ENCODE measurements at places on chromosomes 7 and 10.
A peak's percentile ranks its signal among the peaks of the same experiment; 100 is the strongest.

DNA sequence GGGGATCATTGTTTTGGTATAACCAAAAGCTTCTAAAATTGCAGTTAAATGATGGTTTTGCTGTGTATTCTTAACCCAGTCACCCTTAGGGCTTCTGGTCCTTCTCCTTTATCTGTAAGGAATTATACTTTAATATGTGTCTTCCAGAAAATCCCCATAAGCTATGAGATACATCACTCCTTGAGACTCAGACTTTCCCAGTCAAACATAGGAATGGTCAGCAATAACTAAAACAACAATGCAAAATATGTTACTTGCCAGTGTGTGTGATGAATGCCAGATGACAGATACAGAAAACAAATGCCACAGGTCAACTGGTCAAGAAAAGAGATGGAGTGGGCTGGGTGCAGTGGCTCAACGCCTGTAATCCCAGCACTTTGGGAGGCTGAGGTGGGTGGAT, 10.1 kb downstream of the ADD3 start:
- peak; percentile 64 for DNase-seq

DNA sequence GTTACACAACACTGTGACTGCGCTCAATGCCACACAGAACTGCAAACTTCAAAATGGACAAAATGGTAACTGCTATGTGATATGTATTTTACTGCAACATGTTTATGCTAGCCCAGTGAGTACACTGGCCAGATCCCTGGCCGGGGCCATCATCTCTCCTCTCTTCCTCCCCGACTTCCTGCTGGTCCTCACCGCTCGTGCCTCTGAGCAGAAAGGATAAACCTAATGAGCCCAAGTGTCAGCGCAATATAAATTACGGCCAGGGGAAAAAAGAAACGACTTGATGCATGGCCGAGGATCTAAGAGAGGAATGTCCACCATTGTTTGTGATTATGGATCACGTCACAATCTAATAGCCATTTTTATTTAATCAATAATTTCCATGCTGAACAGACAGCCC, 225.2 kb downstream of the GLI3 start:
- no peak for DNase-seq

DNA sequence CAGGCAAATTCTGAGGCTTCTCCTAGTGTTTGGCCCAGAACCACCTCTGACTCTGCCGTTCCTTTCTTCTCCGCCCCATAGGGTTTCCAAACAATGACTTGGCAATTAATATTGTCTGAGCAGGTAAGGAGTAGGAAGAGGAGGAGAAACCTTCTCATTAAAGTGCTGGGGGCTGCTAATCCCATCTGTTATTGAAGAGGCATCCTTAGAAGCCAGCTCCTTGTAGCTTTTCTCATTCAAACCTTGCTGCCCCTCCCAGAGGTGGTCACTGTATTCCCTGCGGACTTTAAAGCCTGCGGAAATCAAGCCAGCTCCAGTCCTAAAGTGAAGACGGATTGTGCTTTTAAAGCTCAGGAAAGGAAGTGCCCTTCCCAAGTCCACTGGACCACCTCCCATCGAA, 1.4 kb upstream of the NKX1-2 start:
- no peak for DNase-seq

DNA sequence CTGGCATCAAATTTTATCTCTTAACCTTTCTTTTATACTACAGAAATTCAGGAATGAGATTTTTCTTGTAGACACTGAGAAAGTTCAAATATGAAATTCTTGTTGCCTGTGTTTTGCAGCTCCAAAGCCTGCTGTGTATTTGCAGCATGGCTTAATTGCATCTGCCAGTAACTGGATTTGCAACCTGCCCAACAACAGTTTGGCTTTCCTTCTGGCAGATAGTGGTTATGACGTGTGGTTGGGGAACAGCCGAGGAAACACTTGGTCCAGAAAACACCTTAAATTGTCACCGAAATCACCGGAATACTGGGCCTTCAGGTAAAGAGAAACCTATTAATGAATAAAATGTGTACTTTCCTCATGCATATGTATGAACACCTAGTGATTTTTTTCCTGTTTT, 24.8 kb downstream of the LIPK start:
- no peak for DNase-seq

DNA sequence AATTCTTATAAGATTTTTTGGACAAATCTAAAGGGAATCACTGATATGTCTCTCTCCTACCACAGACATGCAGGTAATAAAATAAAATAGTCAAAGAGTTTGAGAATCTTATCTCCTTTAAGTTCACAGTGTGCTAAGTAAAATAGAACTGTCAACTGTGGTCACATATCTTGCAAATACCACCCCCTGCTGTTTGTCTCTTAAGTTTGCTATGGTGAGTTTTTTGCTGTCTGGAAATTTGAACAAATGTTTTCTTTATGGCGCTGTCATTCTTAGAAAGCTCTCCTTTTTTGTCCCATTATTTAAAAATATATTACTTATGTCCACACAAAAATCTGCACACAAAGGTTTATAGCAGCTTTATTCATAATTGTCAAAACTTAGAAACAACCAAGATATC, 19.6 kb downstream of the GIMAP5 start:
- no peak for DNase-seq

GRCh38 chr10:11165591-11166543, 148.2 kb downstream of the CELF2 start:
- no peak for DNase-seq

GRCh38 chr10:106900016-106900652, 264.4 kb downstream of the SORCS1 start:
- DNase-seq: no peak

GRCh38 chr10:80174641-80175395, 30.5 kb downstream of the ANXA11 start:
- DNase-seq: no peak

GRCh38 chr10:105952153-105952552, 1212.4 kb downstream of the SORCS1 start:
- DNase-seq: no peak

GRCh38 chr10:44792119-44792775, 118.9 kb upstream of the TMEM72 start:
- no peak for DNase-seq

DNA sequence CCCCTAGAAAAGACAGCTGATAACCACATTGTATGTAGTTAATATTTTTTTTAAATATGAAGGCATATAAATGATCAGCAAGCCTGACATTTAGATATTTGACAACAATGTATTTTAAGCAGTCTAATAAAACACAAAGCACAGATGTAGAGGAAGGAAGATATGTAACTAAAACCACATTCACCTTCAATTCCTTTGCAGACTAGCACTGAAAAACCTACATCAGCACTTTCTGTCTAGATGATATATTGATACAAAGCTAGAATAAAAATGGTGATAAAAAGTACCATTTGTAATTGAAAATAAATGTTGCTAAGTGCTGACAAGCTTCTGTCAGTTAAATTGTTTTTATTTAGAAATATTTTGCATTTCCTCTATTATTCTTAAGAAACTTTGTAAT, 153.6 kb downstream of the IMMP2L start:
- DNase-seq: no peak

GRCh38 chr10:74898201-74898976, 72.0 kb downstream of the KAT6B start:
- DNase-seq: no peak

GRCh38 chr7:44197474-44197873, 3.3 kb upstream of the YKT6 start:
- no peak for DNase-seq

DNA sequence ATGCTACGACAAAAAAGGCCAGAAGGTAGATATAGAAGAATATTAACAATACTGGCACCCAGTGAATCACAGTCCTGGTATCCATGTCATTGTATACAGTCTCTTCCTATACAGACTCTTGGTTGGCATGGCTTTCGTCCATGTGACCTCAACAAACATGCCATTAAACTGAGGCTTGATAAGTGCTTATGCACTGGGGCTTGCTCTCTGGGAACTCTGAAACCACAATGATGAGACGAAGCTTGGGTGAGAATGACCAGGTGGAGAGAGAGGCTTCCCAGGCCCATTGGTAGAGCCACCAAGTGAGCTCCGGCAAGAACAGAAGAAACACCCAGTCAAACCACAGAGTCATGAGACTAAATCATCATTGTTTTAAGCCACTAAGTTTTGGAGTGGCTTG, 33.2 kb downstream of the PNPLA8 start:
- peak; percentile 11 for DNase-seq

DNA sequence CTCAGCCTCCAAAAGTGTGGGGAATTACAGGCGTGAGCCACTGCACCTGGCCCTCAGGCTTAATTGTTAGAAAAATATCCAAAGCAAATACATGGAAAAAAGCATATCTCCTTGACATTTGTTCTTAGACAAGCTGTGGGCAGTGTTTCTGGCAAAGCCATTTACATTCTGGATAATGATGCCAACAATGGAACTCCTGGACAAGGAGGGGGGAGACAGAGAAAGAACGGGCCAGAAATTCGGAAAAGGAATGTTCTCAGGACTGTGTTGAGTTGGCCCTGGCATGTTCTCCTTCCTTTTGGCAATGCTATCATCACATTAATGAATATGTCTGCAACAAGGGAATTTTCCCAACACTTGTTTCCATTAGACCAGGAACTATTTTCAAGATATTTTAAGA, 88.7 kb downstream of the UBE2H start:
- DNase-seq: no peak

GRCh38 chr10:68402276-68402675, 4.8 kb downstream of the RUFY2 start:
- DNase-seq: no peak

DNA sequence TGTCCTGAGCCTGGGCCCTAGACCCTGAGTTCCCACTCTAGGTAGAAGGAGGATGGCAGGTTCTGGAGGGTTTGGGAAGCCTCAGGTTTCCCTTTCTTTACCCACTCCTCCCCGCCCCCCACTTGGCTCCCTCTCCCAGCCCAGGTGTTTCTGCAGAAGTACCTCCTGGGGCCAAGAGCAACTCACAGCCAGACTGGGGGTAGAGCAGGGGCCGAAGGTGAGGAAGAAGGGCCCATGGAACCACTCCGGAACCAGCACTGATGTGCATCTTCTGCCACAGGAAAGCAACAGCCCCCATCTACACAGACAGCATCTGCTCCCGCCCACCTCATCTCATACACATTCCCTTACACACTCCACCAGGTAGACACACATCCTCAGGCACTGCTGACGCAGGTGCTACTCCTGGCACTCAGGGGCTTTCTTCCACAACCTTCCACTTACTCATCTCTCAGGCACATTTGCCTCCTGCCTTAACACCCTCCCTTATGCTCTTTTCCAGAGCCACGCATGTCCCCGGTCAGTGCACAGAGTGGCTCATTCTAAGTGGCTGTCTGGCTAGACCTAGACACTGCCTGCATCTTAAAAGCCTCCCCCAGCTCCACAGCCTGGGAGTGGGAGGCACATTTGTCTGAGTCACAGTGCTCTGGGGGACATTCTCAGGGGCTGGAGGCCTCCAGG, 1.8 kb downstream of the EPHB6 start:
- no peak for DNase-seq

DNA sequence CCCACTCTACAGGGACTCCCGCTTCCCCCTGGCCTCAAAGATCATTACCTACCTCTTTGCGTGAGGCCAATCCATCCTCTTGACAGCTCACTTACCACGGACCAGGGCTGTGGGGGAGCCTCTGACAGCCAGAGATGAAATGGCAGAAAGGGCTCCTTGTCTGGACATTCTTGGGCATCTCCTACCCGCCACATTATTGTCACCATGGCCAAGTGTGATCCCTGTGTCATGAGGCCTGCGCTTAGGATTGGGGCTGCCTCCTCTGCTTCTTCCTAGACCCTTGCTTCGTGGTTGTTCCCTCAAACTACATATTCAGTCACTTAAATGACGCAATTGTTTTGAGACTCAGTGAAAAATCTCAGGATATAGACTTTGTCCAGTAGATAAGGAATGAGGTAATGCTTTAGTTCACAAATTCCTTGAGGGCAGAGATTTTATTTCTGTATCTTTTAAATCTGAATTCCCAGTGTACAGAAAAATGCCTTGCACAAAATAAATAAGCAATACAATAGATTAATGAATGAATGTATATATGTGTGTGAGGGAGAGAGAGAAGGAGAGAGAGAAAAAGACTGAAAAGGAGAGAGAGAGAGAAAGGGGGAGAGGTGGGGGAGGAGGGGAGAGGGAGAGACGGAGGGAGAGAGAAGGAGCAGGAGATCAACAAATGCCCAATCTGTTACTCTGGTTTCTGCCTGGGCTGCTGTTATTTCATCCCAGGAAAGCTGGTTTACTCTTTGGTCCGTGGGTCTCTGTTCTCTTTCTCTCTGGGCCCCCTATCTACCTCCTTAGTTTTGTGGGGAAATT, 159.0 kb downstream of the PLXNA4 start:
- DNase-seq: no peak

GRCh38 chr7:141366091-141366621, 185.1 kb upstream of the AGK start:
- DNase-seq: peak; percentile 41

GRCh38 chr7:129169171-129169671, 19.2 kb upstream of the SMO start:
- DNase-seq: peak; percentile 90

DNA sequence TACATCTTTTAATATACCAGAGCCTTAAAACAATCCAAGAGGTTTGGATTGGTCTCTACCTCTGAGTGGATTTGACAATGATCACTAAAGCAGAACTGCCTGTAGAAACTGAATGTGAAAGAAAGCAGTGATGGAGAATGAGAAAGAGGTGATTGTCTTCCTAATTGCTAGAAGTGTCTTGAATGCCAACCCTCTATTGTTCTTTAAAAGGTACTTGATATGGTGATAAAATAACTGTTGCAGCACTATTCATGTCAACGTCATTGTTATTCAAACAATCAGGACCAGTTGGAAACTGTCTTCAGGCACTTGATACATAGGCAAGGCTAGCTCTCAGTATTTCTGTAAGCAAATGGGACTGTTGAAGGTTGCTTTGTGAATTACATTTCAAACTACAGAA, 47.9 kb upstream of the ITPRID1 start:
- no peak for DNase-seq

GRCh38 chr7:67346126-67346525, 349.5 kb downstream of the TYW1 start:
- no peak for DNase-seq

- peak; percentile 65 for DNase-seq
Observed at GRCh38 chr10:86707505-86707904, 39.2 kb downstream of the LDB3 start.

GRCh38 chr7:45606931-45607330, 32.8 kb downstream of the ADCY1 start:
- DNase-seq: no peak

DNA sequence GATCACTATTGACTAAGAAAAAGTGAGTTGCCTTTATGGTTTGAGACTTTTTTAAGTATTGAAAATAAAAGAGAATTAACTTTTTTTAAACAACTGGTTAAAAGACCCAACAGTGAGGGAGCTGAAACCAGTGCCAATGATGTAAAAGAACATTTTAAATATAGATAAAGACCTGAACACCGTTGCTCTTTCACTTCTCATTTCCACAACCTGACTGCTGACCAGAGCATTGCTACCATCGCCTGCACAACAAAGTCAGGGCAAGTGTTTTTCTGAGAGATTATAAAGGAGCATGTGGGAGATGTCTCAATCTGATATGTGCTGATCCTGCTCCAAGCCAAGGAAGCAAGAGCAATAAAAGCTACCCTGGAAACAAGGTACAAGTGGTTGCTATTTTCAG, 34.7 kb downstream of the IMMP2L start:
- DNase-seq: no peak

Data from osteoblast (primary cell).